ENCODE measurements at places on chromosomes 7 and 10.

DNA sequence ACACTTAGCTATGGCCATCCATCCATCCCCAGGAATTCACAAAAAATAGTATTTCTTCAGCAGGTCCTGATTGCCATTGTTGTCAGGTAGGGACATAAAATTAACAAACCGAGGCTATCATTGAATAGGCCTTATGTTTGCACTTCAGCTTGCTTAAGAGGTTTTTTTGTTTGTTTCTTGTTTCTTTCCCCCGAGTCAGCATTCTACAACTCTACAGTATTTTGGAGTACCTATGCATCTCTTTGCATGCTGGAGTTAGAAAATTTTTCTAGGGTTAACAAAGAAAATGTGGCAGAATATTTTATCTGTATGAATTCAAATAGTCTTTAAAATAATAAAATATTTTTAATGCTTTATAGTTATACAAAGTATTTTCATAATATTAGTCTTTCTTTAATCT, 26.3 kb downstream of the CHRM2 start:
- no peak for DNase-seq

GRCh38 chr7:46776790-46777189, 805.1 kb downstream of the TNS3 start:
- no peak for DNase-seq

DNA sequence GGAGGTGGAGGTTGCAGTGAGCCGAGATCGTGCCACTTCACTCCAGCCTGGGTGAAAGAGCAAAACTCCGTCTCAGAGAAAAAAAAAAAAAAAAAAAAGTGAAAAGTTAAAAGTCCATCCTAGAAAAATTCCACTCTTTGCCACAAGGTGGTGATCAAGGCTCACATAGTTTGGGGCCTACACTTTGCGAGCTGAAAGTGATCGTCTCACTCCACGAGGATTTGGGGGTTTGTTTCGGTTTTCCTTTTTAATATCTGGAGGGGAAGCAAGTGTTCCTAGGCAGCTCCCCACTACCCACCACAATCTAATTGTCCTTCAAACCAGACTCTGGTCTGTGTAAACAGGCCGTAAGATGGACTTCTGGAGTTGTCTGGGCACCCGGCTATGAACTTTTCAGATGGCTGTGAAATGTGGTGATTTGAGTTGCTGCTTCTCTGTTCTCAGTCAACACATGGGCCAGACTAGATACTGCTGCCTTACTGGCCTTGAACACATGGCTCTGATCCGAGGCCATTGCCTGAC, 27.1 kb downstream of the PRLHR start:
- no peak for DNase-seq

DNA sequence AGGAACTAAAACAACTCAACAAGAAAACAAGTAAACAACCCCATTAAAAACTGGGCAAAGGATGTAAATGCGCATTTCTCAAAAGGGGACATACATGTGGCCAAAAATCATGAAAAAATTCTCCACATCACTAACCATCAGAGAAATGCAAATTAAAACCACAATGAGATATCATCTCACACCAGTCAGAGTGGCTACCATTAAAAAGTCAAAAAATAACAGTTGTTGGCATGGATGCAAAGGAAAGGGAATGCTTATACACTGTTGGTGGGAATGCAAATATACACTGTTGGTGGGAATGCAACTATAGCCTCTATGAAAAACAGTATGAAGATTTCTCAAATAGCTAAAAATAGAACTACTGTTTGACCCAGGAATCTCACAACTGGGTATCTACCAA, 60.0 kb upstream of the LANCL2 start:
- no peak for DNase-seq

GRCh38 chr10:76733441-76733936, 904.1 kb downstream of the KCNMA1 start:
- no peak for DNase-seq
